Heart right ventricle (tissue), 16 donors: ENCODE measurements at places on chromosomes 5 and 9. TPM values are rescaled to one million over a fixed set of nuclear protein-coding genes. Genes with fewer than 3 reads are reported as not detected.

DNA sequence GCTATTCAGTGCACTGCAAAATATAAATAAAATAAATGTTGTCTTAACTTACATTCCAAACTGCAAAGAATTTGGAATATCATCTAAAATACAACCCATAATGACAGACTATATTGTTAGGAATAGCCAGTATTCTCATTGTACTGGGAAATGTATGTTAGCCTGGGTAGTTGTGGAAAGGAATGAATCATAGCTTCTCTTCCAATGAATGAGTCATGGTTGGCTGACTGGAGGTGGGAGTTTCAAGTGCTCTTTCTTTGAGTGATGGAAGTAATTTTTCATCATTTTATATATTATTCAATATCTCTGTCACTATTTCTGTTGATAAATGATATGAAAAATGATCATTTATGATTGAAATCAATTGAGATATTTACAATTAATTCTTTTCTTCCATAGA lies 158.6 kb upstream of the ARRDC3 start:
- no peaks in the 10 kb centered on the region for H3K4me1 ChIP-seq
- H3K36me3 ChIP-seq, result no peaks in the 10 kb centered on the region
- no peaks in the 10 kb centered on the region for H3K27me3 ChIP-seq
- no peak for DNase-seq
- H3K4me3 ChIP-seq, result no peak overlapping the region
- H3K27ac ChIP-seq, result no peak overlapping the region

The LECT2 gene
- total RNA-seq, result not detected

- DNase-seq, result no peak
- no peaks in the 10 kb centered on the region for H3K27me3 ChIP-seq
- H3K4me1 ChIP-seq, result peaks cover 1% of the 10 kb centered on the region
- H3K4me3 ChIP-seq, result no peak overlapping the region
These were observed 25.2 kb downstream of the MTREX start for GRCh38 chr5:55333017-55333416.

- H3K27me3 ChIP-seq, result no peaks in the 10 kb centered on the region
- no peaks in the 10 kb centered on the region for H3K4me1 ChIP-seq
- H3K36me3 ChIP-seq, result no peaks in the 10 kb centered on the region
- DNase-seq, result no peak
These were observed 9.4 kb upstream of the GABRA6 start for GRCh38 chr5:161676103-161676502.

DNA sequence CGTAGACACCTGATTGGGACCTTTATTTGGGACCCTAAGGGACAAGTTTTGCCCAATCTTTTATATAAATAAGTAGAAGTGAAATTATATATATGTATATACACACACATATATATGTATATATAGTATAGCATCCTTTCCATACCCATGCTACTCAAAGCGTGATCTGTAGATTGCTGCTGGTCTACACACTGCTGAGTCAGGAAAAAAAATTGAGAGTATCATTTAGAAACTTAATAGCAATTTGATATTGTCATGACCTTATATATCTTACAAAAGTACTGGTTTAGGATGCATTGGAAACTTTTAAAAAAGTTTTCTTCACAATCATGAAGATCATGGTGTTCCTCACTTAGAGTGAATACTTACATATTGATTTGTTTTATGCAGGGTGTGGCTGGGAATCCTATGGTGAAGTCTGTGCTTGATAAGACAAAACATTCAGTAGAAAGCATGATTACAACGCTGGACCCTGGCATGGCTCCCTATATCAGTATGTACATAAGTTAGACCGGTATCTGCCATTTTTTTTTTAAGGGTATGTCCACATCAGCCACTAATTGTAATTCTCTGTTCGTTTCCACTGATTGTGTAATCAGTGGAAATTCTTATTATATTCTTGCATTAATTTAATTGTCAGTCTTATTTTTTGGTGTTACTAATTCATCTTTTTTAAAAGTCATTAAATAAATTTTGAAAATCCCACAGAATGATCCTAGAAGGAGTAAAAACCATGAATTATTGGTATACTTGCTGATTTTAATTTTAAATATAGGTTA lies 12.7 kb downstream of the PRRC1 start:
- no peaks in the 10 kb centered on the region for H3K4me1 ChIP-seq
- DNase-seq, result no peak
- peaks cover 62% of the 10 kb centered on the region for H3K36me3 ChIP-seq
- H3K27ac ChIP-seq, result no peak overlapping the region
- H3K27me3 ChIP-seq, result no peaks in the 10 kb centered on the region

The PCDHAC2 gene
- 1.5 TPM for total RNA-seq

DNA sequence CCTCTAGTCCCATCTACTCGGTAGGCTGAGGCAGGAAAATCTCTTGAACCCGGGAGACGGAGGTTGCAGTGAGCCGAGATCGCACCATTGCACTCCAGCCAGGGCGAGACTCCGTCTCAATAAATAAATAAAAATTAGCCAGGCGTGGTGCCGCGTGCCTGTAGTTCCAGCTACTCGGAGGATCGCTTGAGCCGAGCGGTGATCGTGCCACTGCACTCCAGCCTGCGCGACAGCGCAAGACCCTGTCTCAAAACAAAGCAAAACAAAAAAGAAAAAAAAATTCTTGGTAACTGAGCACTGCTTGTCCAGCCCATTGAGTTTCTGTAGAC lies 710 bp upstream of the WDR55 start:
- H3K4me1 ChIP-seq, result peaks cover 6% of the 10 kb centered on the region
- peaks cover 36% of the 10 kb centered on the region for H3K36me3 ChIP-seq
- no peaks in the 10 kb centered on the region for H3K27me3 ChIP-seq
- no peak for DNase-seq

DNA sequence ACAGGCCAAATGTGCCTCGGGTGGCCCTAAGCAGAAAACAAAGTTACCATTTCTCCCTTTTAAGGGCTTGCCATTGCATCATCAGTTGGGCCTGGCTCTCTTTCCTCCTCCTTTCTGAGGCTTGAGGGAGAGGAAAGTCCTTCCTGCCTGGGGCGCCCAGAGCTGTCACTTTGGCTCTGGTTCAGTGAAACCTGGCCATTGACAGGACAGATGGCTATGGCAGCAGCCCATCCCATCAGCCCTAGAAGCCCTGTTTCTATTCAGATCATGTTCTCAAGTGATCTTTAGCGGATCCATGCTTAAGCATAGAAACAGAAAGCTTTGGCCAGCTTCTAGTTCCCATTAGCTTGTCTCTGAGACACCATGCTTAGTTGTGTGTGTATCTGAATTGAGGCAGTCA lies 293.4 kb downstream of the YTHDC2 start:
- no peaks in the 10 kb centered on the region for H3K36me3 ChIP-seq
- no peak overlapping the region for H3K4me3 ChIP-seq
- H3K27ac ChIP-seq, result no peak overlapping the region
- DNase-seq, result no peak

DNA sequence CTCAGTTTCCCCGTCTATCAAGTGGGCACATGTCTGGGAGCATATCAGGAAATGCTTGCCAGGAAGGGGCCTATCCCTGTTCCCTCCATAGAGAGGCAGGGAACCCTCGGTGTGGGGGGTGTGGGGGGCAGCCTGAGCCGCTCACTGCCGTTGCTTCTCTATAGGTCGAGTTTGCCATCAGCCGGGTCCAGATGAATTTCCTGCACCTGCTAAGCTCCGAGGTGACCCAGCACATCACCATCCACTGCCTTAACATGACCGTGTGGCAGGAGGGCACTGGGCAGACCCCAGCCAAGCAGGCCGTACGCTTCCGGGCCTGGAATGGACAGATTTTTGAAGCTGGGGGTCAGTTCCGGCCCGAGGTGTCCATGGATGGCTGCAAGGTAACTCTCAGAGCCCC lies 13.8 kb upstream of the ORM1 start:
- no peak for DNase-seq
- H3K36me3 ChIP-seq, result no peaks in the 10 kb centered on the region
- peaks cover 5% of the 10 kb centered on the region for H3K4me1 ChIP-seq
- no peak overlapping the region for H3K27ac ChIP-seq
- no peaks in the 10 kb centered on the region for H3K27me3 ChIP-seq

- H3K36me3 ChIP-seq, result no peaks in the 10 kb centered on the region
- H3K4me3 ChIP-seq, result no peak overlapping the region
- DNase-seq, result peak; percentile 16
- peaks cover 6% of the 10 kb centered on the region for H3K4me1 ChIP-seq
- no peaks in the 10 kb centered on the region for H3K27me3 ChIP-seq
These were observed 499.0 kb downstream of the SEMA5A start for GRCh38 chr5:9046756-9047481.

DNA sequence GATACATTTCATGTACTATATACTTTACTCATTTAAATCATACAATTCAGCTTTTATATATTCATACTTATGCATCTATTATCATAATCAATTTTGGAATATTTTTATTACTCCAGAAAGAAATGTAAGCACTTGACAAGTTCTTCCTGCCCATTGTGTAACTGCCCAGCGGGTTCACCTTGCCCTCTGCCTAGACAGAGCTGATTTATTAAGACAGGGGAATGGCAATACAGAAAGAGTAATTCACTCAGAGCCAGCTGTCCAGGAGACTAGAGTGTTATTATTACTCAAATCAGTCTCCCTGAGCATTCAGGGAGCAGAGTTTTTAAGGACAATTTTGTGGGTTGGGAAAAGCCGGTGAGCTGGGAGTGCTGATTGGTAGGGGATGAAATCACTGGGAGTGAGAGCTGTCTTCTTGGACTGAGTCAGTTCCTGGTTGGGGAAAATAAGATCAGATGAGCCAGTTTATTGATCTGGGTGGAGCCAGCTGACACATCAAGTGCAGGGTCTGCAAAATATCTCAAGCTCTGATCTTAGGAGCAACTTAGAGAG lies 16.1 kb upstream of the SPIN1 start:
- H3K27me3 ChIP-seq, result no peaks in the 10 kb centered on the region
- no peaks in the 10 kb centered on the region for H3K4me1 ChIP-seq
- H3K36me3 ChIP-seq, result no peaks in the 10 kb centered on the region
- H3K27ac ChIP-seq, result no peak overlapping the region
- no peak overlapping the region for H3K4me3 ChIP-seq
- no peak for DNase-seq

The KDM4C gene
- total RNA-seq, result 14.8 TPM

DNA sequence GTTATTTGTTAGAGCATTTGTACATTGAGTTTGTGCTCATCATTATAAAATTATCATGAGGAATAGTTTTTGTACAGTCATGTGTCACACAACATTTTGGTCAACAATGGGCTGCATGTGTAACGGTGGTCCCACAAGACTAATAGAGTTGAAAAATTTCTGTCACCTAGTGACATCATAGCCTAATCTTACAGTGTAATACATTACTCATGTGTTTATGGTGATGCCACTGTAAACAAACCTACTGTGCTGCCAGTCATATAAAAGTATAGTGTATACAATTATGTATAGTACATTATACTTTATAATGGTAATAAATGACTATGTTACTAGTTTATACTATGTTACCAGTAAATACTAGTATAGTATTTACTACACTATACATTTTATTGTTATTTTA lies 3.0 kb upstream of the CAMK4 start:
- H3K36me3 ChIP-seq, result no peaks in the 10 kb centered on the region
- H3K4me3 ChIP-seq, result no peak overlapping the region
- no peak for DNase-seq
- no peak overlapping the region for H3K27ac ChIP-seq
- peaks cover 5% of the 10 kb centered on the region for H3K4me1 ChIP-seq
- H3K27me3 ChIP-seq, result peaks cover 23% of the 10 kb centered on the region

The SLC2A8 gene
- 16.1 TPM for total RNA-seq

GRCh38 chr5:64074533-64074932 lies 91.1 kb upstream of the RNF180 start:
- no peak for DNase-seq
- no peaks in the 10 kb centered on the region for H3K27me3 ChIP-seq
- no peak overlapping the region for H3K4me3 ChIP-seq
- no peaks in the 10 kb centered on the region for H3K4me1 ChIP-seq
- H3K27ac ChIP-seq, result no peak overlapping the region
- H3K36me3 ChIP-seq, result no peaks in the 10 kb centered on the region

The SLC1A3 gene
- total RNA-seq, result 53.7 TPM

The IL13 gene
- total RNA-seq, result not detected

- H3K27me3 ChIP-seq, result no peaks in the 10 kb centered on the region
- H3K27ac ChIP-seq, result no peak overlapping the region
- no peaks in the 10 kb centered on the region for H3K4me1 ChIP-seq
- DNase-seq, result no peak
These were observed 15.9 kb upstream of the C5orf63 start for GRCh38 chr5:127089191-127089590.
